HCT116 (cell line): ENCODE measurements at places on chromosomes 16 and 17.

DNA sequence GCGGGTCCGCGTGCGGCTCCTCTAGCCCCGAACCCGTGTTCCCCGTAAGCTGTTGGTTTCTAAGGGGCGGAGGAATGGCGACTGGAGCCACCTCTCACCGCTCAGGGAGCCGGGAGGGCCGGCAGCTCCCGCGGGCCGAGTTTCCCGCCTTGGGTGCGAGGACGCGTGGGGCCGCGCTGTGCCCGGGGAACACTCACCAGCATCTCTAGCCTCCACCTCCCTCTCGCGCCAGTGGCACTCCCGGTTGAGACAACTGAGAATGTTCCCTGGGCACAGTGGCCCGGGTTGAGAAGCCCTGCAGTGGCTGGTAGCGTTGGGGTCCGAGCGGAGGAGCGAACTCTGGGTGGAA, 560 bp downstream of the TELO2 start:
- no peak for DNase-seq

DNA sequence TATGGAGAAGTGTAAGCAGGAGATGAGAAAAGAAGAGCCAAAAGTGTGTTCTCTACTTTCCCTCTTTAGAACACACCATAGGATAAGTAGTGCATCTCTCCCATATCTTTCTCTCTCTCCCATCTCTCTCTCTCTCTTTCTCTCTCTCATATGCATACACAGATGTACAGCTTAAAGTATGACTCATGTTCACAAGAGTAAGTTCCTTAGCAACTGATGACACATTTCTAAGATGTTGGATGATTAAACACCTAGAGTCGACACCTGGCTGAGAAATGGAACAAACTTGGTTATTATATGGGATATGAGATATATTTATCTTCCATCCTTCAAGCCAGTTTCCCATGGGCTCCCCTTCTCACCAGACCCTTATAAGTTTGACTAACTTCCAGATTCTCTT, 113.5 kb downstream of the TMEM132E start:
- no peak for DNase-seq

- DNase-seq, result no peak
Measured at GRCh38 chr16:22370038-22370820, 4.2 kb downstream of the CDR2 start.

DNA sequence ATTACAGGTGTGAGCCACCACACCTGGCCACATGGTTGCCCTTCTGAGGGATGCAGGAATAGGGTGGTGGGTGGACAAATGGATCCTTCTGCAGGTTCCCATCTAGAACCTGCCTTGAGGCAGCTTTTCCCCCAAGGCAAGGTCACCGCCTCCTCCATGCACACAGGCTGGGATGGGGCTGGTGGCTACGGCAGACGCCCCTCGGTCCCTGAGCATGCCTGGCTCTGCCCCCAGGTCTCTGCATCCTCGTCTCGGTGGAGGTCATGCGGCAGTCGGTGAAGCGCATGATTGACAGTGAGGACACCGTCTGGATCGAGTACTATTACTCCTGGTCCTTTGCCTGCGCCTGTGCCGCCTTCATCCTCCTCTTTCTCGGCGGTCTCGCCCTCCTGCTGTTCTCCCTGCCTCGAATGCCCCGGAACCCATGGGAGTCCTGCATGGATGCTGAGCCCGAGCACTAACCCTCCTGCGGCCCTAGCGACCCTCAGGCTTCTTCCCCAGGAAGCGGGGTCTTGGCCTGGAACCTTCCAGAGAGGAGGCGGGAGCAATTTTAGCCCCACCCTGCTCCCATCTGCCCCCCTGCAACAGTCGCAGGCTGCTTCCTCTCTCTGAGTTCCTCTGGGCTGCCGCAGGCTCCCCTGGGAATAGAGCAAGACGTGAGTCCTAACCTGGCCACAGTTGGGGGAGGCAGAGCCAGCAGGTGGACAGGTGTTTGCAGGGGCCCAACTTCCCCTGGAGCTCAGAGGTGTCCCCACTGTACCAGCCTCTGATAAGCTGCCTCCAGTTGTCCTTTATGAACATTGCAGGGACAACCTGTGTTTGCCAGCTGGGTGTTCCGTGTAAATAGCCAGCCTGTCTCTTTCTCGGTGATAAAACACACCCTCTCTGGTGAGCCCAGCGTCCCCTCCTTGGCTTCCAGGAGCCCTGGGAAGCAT, 11.7 kb downstream of the CACNG1 start:
- no peak for DNase-seq

GRCh38 chr16:54926166-54926838, 4.4 kb upstream of the IRX5 start:
- no peak for DNase-seq

GRCh38 chr16:81551821-81552304, 107.3 kb downstream of the CMIP start:
- DNase-seq, result no peak

DNA sequence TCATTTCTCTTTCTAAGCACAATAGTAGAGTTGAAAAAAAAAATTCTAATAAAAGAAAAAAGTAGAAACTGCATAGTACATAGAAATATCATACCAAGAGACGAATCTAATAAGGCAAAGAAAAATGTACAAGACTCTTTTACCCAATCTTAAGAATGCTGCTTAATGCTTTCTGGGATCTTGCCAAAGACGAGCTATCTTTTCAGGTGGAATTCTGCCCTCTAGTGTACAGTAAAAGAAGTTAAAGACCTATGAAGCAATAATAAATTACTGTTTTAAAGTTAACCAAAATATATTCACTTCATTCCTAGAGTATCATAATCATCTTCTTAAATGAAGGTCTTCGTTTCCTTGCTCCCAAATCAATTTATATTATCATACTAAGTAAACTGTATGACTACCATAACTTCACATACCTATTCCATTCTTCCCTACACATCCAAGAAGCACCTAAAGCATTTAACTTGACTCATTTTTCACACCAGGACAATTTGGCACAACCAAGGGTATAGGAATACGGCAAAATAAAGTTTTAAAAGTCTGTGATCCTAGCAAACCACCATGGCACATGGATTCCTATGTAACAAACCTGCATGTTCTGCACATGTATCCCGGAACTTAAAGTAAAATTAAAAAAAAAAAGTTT, 47.7 kb downstream of the CFDP1 start:
- DNase-seq, result peak; percentile 66

DNA sequence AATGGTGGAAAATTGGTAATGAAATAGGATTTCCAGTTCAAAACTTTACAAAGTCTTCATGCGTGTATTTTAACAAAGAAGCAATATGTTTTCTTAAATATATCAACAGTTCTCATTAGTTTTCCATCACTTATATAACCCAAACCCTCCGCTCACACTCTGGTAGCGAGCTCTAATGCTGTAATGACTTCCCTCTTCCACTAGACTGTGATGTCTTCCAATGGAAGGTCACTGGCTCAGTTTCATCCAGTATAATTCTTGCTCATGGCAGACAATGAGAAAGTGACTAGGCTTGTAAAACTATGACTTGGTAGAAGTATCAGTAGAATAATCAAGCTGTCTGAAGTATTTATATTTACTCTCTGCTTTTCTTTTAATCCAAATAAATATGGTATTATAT, 32.8 kb downstream of the NETO2 start:
- no peak for DNase-seq

GRCh38 chr17:72788950-72789585, 303.4 kb downstream of the SLC39A11 start:
- no peak for DNase-seq
